ENCODE measurements at places on chromosomes 3 and 15. TPM values are rescaled to one million over a fixed set of nuclear protein-coding genes. Genes with fewer than 3 reads are reported as not detected.

The RAB6B gene
- polyA plus RNA-seq, result 18.4 TPM

DNA sequence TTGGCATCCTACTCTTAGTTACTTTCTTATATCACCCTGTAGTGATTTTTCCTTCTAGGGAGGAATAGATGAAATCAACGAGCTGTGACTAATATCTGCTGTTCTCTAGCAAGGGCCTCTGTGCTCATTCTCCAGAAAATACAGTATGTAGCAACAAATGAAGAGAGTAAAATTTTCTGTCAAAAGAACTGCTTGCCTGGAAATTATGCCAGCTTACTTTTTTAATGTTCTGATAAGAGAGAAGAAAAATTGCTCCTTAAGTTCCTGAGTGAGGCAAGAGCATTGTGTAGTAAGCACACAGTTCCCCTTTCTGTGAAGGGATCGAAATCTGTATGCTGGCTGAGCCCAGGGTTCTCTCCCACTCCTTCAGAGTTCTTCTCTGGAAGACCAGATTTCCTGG, 51.4 kb upstream of the GK5 start:
- no peak for DNase-seq

DNA sequence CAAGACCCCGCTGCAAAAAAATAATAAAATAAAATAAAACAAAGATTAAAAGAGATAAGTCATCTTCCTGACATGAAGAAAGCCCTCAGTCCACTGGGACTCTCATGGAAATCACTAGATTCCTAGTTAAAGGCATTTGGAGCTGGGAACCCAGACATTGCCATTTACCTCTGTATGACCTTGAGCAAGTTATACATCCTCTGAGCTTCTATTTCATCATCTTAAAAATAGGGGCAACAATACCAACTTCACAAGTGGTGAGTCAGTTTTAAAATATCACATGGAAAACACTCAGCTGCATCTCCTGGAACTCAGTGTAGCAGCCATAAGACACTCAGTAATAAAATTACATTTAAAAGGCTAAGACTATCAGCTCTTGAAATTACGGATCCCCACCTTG, 334.8 kb downstream of the ERC2 start:
- no peak for DNase-seq

- DNase-seq, result no peak
Observed at GRCh38 chr15:27438403-27439375, 467.7 kb downstream of the GABRG3 start.

The POU1F1 gene
- not detected for polyA plus RNA-seq

GRCh38 chr15:80967451-80967850, 22.2 kb downstream of the MESD start:
- DNase-seq, result peak; percentile 27

DNA sequence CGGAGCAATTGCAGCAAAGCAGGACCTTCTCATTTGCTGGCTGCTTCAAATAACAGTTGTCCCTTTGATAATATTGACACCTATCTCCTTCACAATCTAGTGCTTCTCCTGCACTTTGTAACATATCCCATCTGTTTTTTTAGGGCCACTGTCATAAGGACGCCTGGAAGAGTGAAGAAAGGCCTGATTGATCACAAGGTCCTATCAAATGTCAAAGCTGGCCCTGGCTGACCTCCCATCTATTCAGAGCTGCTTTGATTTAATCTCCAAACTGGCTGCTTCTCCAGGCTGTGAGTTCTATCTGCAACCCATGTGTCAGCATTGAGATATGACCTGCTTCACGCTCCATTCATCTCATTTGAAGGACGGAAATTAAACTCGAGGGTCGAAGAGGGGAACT, 601.2 kb upstream of the KCNMB2 start:
- DNase-seq, result peak; percentile 78

The C15orf61 gene
- polyA plus RNA-seq, result 6.1 TPM

The WDR93 gene
- polyA plus RNA-seq, result 2.4 TPM

- no peak for DNase-seq
Observed at GRCh38 chr3:14448756-14449727, 46.6 kb downstream of the SLC6A6 start.

The PLCH1 gene
- polyA plus RNA-seq, result 12.8 TPM

DNA sequence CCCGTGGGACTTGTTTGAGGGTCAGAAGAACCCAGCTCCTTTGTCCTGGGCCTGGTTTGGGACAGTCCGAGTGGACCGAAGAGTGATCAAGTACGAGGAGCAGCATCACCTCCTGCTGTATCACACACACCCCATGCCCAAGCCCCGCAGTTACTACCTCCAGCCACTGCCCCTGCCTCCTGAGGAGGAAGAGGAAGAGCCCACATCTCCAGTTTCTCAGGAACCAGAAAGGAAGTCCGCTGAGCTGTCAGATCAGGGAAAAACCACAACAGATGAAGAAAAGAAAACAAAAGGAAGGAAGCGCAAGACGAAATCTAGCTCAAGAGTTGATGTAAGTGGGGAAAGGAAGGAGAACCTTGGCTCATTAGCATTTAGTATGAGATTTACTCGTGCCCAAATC, 3.3 kb upstream of the P2RY12 start:
- DNase-seq, result no peak

The SH3GL3 gene
- 10.7 TPM for polyA plus RNA-seq

The OSTN gene
- 8.7 TPM for polyA plus RNA-seq

DNA sequence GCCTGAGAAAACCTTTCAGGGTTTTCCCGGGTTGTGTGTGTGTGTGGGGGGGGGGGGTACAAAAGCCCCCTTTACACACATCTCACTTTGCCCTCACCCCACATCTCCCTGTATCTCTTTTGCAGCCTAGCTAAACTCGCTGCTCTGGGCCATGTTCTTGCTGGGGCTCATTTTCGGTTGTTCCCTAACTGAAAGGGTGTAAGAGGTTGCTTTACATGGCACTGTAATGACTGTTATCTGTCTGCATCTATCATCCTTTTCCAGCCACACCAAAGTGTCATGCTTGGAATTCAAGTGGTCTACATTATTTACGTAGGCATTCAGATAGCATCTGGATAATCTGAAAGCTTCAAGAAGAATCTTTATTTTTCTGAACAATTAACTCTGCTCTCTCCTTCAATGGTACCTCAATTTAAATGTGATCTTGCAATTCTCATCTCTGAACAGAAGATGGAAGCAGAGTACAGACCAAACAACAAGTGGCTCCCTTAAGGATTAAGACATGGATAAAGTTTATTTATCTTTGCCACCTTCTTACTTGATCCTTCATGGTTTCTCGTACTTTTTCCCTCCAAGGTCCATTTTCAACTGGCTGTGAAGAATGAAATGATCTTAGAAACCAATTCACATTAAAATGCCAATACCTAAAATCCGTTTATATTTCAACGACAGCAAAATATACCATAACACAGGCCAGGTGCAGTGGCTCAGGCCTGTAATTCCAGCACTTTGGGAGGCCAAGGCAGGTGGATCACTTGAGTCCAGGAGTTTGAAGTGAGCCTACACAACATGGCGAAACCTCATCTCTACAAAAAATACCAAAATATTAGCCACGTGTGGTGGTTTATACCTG, 34.9 kb downstream of the DCLK3 start:
- DNase-seq, result peak; percentile 31

The IL17RE gene
- polyA plus RNA-seq, result 15.5 TPM

The AP3B2 gene
- polyA plus RNA-seq, result 4.4 TPM

DNA sequence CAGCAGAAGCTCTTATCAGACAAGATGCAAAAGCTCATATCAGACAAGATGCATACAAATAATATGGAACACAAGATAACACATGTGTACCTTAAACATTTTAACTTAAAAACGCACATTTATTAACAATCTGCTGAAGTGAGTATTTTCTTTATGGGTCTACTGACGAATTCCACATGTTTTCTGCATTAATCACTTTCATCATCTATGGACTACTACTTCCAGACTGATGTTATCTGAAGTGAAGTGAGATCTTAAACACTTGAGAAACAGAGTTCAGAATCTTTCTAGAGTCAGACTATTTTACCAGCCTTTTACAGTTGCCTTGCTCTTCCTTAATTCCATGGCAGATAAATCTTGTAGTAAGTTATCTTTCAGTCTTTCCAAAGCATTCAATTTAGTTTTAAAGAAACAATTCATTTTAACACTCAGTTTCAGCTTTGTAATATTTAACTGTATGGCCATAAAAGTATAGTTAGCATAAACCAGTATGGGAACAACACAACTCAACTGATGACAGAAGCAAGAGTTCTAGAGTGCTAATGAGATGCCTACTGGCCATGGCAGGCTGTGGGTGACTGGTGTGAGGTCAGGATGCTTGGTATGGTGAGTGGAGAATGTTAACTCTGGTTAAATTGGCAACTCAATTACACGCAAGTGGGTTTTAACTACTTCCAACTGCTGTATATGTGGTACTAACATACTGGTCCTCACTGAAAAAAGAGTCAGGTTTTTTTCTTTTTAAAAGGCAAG, 9.8 kb downstream of the CMTM6 start:
- no peak for DNase-seq

The MASP1 gene
- 8.5 TPM for polyA plus RNA-seq

GRCh38 chr3:35500641-35501350, 138.5 kb upstream of the ARPP21 start:
- DNase-seq, result no peak

DNA sequence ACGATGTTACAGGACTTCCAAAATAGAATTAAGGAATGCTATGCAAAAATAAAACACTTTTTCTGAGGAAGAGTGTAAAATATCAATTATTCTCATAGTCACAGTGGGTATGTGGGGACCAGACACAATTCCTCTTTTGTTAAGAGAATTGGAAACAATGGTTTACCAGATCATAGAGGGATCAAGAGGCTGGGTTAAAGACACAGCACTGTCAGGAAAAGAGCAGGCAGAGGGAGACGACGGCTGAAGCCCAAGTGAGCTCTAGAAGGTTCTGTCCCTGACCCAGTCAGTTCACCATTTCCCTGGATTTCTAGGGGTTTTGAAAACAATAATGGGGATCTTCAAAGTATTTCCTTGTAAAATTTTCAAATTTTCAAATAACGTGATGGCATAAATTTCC, 54.0 kb upstream of the POLR2M start:
- DNase-seq, result no peak

DNA sequence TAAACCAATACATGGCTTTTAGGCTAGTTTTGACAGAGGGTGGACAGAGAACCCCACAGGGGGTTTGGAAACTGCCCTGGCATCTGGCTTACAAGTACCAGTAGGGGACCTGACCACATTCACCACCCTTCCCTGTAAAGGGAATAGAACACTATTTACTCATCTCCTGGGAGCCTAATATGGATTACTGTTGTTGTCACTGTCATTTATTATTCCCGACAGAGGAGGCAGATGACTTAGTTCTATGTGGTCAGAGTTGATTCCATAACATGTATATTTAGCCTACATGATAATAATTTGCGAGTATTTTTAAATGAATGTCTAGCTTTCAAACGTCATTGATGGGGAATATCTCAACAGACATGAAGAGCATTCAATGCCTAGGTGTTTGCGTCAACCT, 15.9 kb downstream of the ZBTB38 start:
- no peak for DNase-seq

The STAB1 gene
- polyA plus RNA-seq, result 45.0 TPM

GRCh38 chr3:46455231-46456115, 9.2 kb downstream of the LTF start:
- no peak for DNase-seq

The MME gene
- 398 TPM for polyA plus RNA-seq

DNA sequence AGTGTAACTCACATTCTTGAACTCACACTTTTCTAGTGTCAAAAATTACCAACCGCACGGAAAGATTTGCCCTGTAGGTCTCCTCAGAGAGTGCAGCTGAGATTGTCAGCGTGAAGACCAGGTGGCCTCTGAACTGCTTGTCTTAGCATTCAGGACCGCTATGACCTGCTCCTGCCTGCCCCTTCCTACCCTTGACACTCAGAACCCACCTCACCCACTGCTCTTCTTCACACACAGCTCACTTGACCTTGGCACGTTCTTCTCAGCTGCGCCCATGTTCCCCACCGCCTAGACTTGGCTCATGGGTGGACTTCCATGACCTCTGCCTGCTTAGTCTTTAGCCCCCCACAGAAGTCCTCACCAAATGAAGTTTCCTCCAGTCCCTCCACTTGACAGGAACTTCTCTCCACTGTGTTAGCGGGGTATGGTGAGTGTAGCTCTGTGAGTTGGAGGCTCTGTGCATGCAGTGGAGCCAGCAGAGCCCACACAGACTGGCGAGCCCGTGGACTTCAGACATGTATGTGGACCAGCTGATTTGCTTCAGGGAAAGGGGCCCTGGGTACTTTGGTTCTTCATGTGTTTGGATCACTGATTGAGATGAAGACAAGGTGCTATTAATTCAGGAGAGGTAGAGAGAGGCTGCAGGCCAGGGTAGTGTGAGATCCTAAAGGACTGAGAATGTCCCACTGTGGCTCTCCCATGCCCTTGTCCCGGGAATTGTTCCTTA, 221.3 kb downstream of the OPA1 start:
- no peak for DNase-seq

The GOLGA6A gene
- not detected for polyA plus RNA-seq

DNA sequence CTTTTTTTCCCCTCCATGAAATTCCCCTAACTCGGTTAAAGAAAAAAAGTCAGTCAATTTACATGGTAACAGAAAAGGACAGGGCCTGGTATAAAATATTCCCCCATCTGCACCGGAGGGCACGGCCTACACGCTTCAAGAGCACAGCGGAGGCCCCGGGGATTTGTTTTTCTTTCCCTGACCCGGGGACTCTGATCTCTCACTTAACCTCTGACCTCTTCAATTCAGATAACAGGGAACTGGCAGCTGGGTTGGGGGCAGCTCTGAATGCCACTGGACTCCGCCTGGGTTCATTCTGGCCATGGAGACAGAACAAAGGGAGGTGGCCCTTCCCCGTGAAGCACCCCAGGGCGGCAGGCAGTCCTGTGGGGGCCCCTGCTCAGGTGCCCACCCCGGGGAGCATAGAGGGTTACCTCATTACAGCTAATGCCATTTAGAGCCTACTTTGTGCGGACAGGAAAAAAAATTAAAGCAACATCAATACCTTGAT, 257.5 kb downstream of the SHQ1 start:
- DNase-seq, result no peak

The ZNF717 gene
- polyA plus RNA-seq, result 23.5 TPM

DNA sequence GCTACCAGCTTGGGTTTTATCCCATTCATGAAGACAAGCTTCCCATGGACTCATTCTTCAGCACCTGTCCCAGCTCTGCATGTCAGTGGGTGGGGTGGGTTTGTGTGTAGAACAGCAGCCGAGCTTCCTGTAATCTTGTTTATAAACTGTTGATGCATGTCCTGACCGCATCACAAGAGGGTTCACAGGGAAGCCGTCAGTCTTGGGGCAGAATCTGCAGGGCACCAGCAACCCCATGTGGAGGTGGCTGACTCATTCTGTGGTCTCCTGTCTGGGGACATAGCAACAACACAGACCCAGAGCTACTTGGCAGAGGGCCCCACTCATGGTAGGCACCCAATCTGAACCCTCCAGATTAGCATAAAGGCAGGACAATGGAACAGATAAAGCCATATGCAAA, 35.6 kb downstream of the DAPK2 start:
- no peak for DNase-seq

- no peak for DNase-seq
Observed at GRCh38 chr3:172100482-172100881, 61.1 kb downstream of the FNDC3B start.

The CLDN11 gene
- polyA plus RNA-seq, result 171 TPM

DNA sequence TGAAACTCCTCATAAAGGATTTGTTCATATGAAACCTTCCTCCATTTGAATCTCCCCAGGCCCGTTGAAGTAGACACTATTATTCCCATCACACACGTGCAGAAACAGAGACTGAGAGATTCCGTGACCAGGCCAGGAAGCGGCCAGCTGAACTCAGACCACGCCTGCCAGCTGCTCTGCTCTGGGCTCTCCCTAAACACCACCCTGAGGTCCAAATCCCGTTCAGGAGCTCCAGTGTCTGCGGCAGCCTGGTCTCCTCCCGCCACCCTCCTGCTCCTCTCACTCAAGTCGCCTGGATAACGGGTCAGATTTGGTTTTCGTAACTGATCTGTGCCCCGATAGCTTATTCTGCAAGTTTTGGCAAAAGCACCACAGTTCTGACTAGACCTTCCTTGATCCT, 53.6 kb upstream of the SNRPA1 start:
- DNase-seq, result no peak

The SLC15A2 gene
- 15.8 TPM for polyA plus RNA-seq

The DPP8 gene
- 37.1 TPM for polyA plus RNA-seq

Measured in renal pelvis (tissue), 12 donors.